Lower lobe of right lung (tissue), 2 donors: ENCODE measurements at places on chromosomes 7 and 10.

- peak; percentile 54 for DNase-seq
Measured at GRCh38 chr10:30534465-30535144, 94.9 kb downstream of the LYZL2 start.

GRCh38 chr10:72336259-72337038 is 18.3 kb downstream of the DNAJB12 start:
- DNase-seq: peak; percentile 44

GRCh38 chr10:78457804-78458482 is 424.3 kb downstream of the RPS24 start:
- DNase-seq: no peak

- DNase-seq: no peak
Measured at GRCh38 chr10:14586901-14587300, 187.8 kb downstream of the FAM107B start.

- DNase-seq: no peak
Measured at GRCh38 chr10:91816981-91817380, 18.8 kb downstream of the TNKS2 start.

DNA sequence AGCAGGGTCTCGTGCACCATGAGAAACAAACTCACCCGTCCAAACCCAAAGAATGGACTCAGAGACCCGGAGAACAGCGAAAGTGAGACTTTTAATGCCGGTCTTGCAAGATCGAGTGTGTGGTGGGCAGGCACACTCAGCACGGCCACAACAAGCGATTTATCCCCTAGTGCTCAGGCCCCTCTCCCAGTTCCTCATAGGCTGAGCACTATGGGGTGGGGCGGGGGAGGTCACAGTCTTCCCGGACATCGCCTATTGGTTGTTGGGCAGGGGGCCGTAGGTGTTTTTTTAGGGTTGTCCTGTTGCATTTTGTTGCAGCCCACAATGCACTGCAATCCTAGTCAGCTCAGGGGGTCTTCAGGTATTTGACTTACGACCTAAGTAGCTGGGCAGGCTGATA is 608.3 kb upstream of the FOXK1 start:
- no peak for DNase-seq

GRCh38 chr7:132417103-132417906 is 159.0 kb downstream of the PLXNA4 start:
- no peak for DNase-seq

GRCh38 chr7:98162758-98163157 is 48.5 kb upstream of the BHLHA15 start:
- DNase-seq: no peak

- no peak for DNase-seq
Measured at GRCh38 chr10:113410618-113411017, 142.2 kb upstream of the HABP2 start.

- DNase-seq: no peak
Measured at GRCh38 chr10:3530783-3531645, 254.0 kb downstream of the KLF6 start.

DNA sequence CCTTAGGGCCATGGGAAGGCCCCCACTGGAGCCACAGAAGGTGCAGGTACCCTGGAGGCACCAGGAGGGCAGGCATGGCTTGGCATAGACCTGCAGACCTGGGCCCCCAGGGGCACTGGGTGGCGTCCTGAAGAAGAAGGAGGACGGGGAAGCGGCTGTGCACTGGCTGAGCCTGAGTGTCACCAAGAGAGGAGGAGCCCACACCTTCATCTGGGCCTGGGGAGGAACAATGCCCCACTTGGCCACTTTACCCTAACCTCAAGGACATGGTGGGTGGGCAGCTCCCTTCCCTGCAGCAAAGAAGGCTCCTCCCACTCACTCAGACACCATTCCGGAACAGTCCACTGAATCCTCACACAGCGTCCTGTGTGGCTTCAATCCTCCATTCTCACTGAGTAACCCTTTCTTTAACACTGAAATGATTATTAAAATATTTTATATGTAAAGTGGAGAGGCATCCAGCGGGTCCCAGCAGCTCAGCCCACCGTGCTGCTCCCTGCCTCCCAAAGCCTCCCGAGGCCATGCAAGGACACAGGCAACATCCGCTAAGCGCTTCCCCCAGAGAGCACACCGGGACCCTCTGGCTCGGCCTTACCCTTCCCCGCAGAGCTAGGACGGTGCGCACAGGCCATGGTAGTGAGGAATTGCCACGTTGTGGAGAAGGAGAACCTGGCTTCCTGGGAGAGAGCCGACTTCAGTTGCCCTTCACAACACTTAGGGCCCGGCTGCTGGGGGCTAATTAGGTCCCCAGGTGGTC is 516.7 kb upstream of the MGMT start:
- no peak for DNase-seq

- DNase-seq: no peak
Measured at GRCh38 chr7:68904630-68905029, 693.6 kb upstream of the AUTS2 start.

GRCh38 chr10:20855398-20856038 is 41.6 kb downstream of the NEBL start:
- DNase-seq: no peak

GRCh38 chr10:93813507-93814465 is 56.0 kb downstream of the LGI1 start:
- DNase-seq: peak; percentile 61

DNA sequence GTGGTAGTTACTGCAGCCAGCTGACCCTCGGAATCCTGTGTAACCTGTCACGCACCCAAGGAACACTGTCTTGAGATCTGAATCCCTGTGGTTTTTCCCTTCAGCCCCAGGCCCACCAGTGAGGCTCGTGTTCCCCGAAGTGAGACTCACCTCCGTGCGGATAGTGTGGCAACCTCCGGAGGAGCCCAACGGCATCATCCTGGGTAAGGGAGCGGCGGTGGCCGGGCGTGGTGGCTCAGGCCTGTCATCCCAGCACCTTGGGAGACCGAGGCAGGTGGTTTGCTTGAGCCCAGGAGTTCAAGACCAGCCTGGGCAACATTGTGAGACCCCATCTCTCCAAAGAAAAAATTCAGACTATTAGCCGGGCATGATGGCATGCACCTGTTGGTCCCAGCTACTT is 549.9 kb upstream of the FOXK1 start:
- no peak for DNase-seq

DNA sequence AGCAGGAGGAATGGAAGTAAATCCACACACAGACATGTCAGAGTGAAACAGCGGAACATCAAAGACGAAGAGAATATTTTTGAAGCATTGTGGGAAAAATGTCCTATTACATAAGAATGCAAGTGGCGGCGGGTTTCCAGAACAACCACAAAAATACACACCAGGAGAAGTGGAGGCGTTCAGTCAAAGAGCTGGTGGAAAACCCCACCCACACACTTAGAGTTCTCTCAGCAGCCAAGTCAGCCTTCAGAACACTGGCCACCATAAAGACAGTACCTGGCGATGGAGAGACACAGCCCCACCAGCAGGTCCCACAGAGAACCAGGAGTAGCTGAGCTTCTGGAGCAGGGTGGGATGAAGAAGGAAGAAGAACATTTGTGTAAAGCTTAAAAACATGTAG is 23.7 kb downstream of the NKX6-2 start:
- no peak for DNase-seq

DNA sequence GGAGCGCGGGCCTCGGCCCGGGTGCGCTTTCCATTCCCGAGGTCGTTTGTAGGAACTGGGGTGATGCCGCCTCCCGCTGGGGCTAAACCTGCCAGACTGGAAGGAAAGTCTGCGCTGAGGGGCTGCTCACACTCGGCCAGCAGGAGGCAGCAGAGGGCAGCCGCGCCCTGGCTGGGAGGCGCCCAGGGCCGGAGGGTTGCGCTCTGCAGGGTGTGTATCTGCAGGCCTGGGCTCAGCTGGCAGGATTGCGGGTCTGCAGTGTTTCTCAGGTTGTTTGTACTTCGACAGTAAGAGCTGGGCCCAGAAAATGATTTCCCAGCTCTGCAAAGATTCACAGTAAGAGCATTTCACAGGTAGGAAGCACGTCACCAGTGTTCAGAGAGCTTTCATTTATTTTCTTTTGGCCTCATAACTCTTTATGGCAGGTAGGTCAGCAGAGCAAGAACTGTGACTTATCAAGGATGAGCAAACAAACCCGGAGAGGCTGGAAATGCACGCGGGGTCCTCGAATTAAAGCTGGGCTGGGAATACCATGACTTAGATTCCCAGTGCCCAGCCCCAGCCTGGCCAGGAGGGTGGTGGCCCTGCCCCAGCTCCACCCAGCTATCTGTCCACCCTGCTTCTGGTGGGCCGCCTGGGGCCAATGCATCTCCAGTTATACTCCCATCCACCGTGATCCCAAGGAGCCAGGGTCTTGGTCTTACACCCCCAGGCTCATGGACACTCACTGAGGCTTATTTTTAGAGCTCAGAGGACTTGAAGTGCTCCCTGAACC is 15.2 kb upstream of the PPP2R2D start:
- peak; percentile 82 for DNase-seq

DNA sequence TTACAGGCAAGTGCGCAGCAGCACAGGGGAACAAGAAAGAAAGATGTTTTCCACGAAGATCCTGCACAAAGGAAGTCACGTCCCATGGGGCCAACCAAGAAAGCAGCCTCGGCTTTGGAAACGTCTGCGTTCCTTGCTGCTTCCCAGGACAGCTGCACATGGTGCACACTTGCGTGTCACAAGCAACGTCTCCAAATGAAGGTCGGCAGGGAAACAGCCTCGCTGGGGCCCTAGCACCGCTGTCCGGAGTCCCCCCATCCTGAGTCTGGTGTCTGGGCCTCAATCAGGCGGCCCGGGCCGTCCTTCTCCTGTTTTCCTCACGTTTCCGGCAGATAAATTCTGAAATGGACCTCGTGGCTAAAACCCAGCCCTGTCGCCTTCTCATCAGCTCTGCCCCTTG is 206.2 kb downstream of the DIP2C start:
- no peak for DNase-seq

- no peak for DNase-seq
Measured at GRCh38 chr7:69934144-69934903, 336.0 kb downstream of the AUTS2 start.

DNA sequence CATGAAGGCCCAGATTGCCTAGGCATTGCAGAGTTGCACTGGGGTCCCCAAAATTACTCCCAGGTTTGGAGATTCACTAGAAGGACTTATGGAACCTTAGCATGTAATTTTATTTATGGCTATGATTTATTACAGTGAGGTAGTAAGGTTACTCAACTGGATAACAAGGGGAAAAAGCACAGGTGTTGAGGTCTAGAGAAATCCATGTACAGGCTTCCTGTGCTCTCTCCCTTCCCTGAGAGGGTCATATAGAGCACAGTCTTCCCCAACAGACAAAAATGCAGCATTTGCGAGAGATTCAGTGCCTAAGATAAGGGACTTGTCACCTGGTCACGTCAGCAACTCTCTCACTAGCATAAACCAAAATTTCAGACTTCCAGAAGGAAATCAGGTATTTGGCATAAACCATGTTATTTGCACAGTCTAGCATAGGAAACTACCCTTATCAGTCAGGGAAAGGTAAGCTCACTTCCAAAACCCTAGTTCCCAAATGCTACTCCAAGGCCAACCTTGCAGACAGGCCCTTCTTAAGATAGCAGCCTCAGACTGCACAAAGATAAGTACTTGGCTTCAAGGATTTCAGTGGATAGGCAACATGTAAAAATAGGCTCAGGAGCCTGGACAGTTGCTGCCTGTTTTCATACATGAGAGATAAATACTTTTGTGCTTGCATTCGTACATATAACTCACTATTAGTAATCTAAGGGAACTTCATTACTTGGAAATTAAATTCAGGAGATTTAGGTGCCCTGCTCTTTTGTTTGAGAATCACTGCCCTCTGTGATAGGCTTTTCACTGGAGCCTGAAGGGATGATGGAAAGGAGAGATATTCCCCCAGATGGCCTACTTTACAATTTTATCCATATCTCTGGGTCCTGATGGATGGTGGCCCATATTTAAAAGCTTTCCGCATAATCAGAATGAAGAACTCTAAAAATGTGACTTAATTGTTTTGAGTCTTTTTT is 378.4 kb upstream of the LRGUK start:
- no peak for DNase-seq

- DNase-seq: peak; percentile 40
Measured at GRCh38 chr10:132987671-132988571, 45.6 kb upstream of the CFAP46 start.

GRCh38 chr10:98353170-98353569 is 61.8 kb downstream of the PYROXD2 start:
- no peak for DNase-seq

GRCh38 chr10:80168679-80169380 is 36.3 kb downstream of the PLAC9 start:
- DNase-seq: no peak

DNA sequence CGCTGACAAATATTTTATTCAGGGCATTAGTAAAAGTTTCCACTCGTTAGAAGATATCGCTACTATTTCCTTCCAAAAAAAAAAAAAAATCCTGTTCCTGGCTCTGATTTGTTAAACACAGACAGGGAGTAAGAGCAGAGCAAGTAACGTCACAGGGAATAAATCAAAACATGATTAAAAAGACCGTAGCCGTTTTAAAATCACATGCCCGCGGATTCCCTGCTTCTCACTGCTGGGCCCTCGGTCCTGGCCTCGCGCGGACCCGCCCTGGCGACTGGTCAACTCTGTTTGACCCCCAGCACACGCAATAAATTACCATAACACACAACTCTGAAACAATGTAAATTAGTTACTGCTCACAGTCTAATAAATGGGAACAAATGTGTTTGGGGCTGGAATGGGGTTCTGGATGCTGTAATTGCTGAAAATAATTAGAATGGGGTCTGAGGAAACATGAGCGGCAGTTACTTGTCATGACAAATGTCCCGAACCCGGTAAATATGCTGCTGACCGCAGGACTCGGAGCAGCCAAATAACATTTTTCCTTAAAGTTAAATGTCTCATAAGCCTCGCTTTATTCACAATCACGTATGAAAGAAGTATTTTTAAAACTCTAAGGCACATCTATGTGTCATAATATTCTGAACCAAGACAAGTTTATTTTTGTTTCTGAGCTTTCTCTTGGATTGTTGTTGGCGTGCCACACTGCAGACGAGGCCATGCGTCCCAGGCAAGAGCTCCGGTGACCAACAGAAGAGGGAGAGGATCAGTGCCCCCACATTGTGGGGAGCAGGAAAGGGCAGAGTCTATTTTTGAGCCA is 17.9 kb downstream of the EBF3 start:
- no peak for DNase-seq

DNA sequence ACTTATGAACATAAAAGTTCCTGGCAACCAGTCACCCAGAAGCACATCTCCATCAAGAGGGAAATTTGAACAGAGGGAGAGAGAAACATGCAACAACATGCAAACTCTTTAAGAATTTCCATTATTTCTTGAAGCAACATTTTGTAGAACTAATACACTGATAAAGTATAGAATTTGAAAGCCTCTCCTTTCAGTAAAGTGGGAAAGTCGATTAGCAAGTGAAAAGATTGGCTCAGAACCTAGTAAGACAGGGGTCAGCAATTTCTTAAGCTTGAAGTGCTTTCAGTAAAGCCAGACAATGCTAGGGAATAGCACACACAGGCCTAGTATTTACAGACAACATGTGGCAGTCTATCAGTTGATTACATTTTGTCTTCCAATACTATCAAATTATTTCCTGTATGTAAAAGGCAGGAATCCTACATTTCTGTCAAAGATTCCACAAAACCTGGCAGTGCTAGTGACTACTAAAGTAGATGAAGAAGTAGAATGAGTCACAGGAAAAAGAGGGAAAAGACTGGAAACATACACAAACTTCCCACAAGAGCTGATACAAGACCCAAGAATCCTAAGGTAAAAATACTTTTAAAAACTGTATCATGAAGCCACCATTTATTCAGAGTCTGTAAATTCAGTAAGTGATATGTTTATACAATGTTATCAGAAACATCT is 25.2 kb downstream of the DNAJC1 start:
- DNase-seq: no peak
